Large intestine (tissue), 12 donors: ENCODE measurements at places on chromosomes 6 and 20. TPM values are rescaled to one million over a fixed set of nuclear protein-coding genes. Genes with fewer than 3 reads are reported as not detected.

ESR1 gene
- 0.63 TPM for polyA plus RNA-seq

EBF4 gene
- 12.2 TPM for polyA plus RNA-seq

- DNase-seq = no peak
Measured at GRCh38 chr6:48144021-48144420, 33.0 kb upstream of the PTCHD4 start.

- no peak for DNase-seq
Measured at GRCh38 chr6:156872903-156873302, 95.7 kb downstream of the ARID1B start.

GRCh38 chr6:100468016-100468622, 3.4 kb upstream of the SIM1 start:
- DNase-seq = no peak

DNA sequence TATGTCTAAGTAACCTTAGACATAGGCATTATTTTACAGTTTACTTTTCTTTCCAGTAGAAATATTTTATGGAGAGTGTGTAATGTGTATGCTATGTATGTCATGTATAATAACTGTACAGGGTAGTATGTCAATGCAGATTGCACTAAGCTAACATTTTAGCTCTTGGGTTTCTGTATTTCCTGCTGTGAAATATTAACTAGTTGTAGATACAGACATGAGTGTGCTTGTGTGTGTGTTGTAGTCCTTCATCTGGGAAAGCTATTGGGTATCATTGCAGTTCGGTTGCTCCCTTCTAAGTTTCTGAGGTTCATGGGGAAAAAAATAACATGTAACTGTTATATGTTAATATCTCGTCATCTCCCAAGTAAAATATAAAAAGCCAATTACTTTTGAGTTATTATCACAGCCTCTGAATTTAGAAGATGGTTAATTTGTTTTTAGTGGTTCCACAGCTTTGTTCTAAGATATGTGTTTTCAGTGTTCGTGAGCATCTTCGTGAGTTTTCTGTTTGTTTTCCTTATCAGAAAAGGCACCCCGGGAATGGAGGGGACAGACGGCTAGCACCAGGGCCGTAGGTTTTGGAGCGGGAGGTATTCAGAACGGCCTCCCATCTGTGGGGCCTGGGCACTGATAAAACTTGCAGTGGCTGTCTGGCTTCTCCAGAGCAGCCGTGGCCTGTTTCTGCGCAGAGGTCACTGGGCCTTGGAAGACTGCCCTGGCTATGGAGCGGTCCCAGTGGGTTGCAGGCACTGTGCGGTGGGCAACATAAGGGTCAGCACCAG, 215.0 kb downstream of the ARID1B start:
- no peak for DNase-seq

DNA sequence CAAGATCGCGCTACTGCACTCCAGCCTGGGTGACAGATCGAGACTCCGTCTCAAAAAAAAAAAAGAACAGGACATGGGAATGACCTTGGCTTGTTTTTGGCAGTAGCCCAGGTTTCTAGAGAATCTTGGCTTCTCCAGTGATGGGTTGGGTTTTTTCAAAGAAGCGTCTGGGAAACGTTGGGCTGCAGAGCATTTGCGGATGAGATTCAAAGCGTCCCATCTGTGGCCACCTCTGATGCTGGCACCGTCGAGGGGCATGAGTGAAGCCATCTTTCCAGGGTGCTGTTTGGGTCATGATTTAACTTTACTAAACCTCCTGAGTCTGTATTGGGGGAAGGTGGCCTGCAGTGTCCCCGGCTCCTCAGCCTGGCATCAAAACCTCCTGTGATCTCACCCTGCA, 43.2 kb upstream of the SRF start:
- DNase-seq = no peak

- no peak for DNase-seq
Measured at GRCh38 chr20:61603715-61604114, 351.7 kb downstream of the CDH4 start.
